ENCODE measurements at places on chromosomes 1 and 21. TPM values are rescaled to one million over a fixed set of nuclear protein-coding genes. Genes with fewer than 3 reads are reported as not detected.

DNA sequence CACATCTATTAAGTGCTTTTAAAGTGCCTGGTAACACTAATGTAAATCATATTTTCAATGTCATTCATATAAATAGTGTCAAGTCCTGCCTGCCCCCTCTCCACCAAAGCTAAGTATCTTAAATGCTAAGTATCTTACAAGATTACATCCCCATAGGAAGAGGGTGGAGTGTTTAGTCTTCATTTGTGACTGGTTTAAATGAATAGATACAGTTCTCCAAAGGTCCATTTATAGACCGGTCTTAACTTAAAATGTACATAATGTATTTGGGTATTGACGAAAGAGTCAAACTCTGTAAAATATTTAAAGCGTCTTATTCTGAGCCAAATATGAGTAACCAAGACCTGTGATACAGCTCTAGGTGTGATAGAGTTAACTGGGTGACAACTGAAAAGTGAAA, 60.2 kb downstream of the POU2F1 start:
- no peak overlapping the region for H3K27ac ChIP-seq
- DNase-seq, result no peak
- H3K36me3 ChIP-seq, result no peaks in the 10 kb centered on the region
- no peaks in the 10 kb centered on the region for H3K27me3 ChIP-seq
- H3K4me1 ChIP-seq, result peaks cover 30% of the 10 kb centered on the region

The CFAP74 gene
- total RNA-seq, result not detected

DNA sequence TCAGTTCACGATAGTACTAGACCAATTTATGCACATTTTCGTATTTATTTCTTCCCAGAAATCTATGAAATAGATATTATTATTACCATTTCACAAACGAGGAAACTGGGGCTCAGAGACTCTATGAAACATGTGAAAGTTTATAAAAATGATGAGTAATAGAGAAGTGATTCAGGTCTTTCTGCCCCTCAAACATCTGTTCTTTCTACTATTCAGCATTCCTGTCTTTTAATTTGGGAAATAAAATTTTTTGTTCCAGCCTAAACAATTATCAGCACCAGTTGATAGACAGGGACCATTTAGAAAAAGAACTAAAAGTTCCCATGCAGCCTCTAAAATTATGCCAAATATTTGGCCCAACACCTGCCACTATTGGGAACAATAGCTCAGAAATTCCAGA, 585.1 kb downstream of the PTPRC start:
- no peak overlapping the region for H3K4me3 ChIP-seq
- peaks cover 20% of the 10 kb centered on the region for H3K4me1 ChIP-seq
- no peaks in the 10 kb centered on the region for H3K36me3 ChIP-seq
- DNase-seq, result no peak

GRCh38 chr1:3323021-3323795, 131.3 kb upstream of the ARHGEF16 start:
- H3K27me3 ChIP-seq, result peaks cover 2% of the 10 kb centered on the region
- no peaks in the 10 kb centered on the region for H3K4me1 ChIP-seq
- no peak overlapping the region for H3K4me3 ChIP-seq

The SH2D1B gene
- total RNA-seq, result not detected

- no peaks in the 10 kb centered on the region for H3K36me3 ChIP-seq
- no peak overlapping the region for H3K4me3 ChIP-seq
- H3K27me3 ChIP-seq, result peaks cover 18% of the 10 kb centered on the region
- no peaks in the 10 kb centered on the region for H3K4me1 ChIP-seq
Observed at GRCh38 chr1:18290740-18291412, 183.3 kb downstream of the IGSF21 start.

GRCh38 chr1:65113298-65113697, 34.7 kb upstream of the AK4 start:
- no peaks in the 10 kb centered on the region for H3K4me1 ChIP-seq
- no peak for DNase-seq
- H3K27ac ChIP-seq, result no peak overlapping the region
- H3K27me3 ChIP-seq, result peaks cover 6% of the 10 kb centered on the region
